Hepatic stellate cell (primary cell): ENCODE measurements at places on chromosomes 7 and 10.
A peak's percentile ranks its signal among the peaks of the same experiment; 100 is the strongest.

DNA sequence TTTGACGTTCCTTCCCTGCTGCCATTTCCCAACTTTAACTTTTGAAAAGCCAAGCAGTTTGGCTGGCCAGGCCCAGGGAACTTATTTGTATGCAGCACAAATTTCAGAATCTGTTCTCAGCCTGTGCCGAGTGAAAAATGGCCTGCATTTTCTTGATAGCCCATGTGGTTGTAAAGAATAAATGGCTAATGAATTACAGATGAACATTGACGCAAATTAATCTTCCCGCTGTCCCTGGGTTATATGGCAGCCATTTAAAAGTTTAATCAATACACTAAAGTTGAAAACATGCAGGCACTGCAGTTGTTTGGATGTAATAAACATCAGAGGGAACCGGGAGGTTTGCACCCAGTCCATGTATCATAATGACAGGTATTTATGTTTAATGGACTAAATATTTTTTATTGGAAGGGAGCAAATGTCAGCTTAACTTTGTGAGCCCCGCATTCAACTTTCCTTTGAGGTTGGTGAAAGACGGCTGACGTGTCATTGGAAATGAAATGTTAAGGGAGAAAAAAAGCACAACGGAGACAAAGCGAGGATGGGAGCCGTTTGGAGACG, 1092.4 kb downstream of the LRMDA start:
- no peak for DNase-seq

- no peak for DNase-seq
These were observed 115.0 kb downstream of the DNAJB9 start for GRCh38 chr7:108684629-108685028.

- peak; percentile 74 for DNase-seq
These were observed 21.0 kb upstream of the GNA12 start for GRCh38 chr7:2864999-2865670.

- DNase-seq, result no peak
These were observed 5.5 kb upstream of the FIGNL1 start for GRCh38 chr7:50455658-50456057.

DNA sequence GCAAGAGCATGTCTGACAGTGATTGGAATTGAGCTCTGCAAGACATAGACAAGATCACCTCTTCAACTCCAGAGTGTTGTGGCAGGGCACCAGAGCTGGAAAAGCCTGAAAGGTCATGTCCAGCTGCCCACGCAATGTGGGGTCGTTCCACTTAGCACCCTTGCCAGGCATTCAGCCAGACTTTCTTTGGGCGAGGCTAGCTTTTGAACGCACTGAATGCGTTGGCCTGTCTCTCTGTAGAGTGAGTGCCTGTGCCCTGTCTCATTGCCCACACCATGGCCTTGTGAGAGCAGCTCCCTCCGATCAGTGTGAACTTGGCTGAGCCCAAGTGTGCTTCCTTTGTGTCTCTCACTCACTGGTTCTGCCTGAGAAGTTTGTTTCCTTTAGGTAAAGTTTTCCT, 23.3 kb downstream of the UBTD1 start:
- no peak for DNase-seq

GRCh38 chr7:89246196-89246595, 450.7 kb upstream of the TEX47 start:
- no peak for DNase-seq

GRCh38 chr7:102434039-102434486, 688 bp downstream of the ORAI2 start:
- no peak for DNase-seq

DNA sequence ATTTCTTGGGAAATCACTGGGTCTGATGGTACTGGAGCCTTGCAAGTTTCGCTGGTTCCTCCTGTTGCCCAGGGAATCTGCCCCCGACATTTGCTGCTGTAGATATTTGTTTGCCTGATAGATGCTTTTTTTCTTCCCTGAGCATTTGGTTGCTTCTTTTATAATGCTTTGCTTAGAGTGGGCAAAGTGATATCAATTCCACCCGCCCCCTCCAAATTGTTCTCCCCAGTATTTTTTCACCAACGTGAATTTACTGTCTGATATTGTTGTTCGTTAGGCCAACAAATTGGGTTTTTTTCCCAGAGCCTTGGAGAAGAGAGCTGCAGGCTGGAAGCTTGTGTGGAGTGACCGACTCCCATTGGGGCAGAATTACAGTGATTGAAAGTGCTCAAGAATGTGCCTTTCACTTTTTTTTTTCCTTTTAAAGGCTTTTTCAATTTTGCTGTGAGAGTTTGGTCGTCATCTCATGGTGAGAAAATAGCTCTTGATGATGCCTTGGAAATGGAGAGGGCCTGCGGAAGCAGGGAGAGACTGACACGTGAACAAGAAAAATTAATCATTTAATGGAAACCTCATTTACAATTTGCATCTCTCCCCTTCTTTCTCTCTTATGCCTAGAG, 2.5 kb downstream of the GRK5 start:
- DNase-seq, result no peak

GRCh38 chr10:5199398-5199797, 2.8 kb downstream of the AKR1C4 start:
- DNase-seq, result no peak

DNA sequence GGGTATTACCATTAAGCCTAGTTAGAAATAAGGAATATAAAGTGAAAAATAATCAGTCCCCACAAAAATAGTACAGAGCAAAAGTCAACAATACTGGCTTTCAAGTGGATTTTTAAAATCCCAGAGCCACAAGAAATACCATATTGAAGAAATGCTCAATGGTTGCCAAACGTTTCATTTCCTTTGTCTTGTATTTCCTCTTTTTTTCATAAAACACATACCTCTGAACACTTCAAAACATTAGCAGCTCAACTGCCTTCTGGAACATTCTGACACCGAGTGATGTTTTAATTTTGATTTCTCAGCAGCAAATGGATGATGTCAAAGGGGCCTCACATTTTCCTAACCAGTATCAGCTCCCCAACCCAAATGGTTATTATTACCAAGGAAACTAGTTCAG, 10.5 kb downstream of the NOD1 start:
- no peak for DNase-seq

- DNase-seq, result peak; percentile 77
These were observed 37.3 kb downstream of the INPP5A start for GRCh38 chr10:132574783-132575319.

DNA sequence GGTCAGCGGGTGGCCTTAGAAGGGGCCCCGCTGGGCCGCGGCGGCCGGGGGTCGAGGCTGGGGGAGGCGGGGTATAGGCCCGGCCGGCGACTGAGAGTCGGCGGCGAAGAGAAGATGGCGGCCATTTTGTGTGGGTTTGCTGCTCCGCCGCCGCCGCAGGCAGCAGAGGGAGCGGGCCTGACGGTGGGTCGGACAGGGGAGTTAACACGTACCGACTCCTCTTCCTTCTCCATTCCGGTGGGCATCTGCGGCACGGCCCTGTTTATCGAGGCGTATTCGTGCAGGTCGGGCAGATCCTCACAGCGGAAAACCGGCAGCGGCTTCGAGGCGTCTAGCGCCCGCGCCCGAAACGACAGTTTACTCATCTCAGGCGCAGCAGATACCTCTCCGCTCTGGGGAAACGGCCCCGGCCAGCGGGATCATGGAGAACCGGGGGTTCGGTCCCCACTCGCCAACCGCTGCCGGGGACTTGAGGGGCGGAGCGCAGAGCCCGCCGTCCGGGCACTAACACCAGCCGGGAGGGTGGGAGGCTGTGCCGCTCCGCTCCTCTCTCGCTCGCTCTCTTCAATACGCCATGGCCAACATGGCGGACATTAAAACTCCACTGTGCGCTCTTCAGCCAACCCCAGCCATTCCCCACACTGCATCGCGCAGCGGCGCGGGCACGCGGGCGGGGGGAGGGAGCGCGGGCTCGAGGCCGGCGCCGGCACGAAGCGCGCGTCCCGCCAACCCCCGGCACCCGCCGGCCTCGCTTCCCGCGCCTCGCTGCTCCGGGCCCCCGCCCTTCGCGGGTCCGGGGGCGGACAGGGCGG, at the start of gene EPC1:
Gene EPC1, minus strand, starts transcription at position 608 of the 812 bp plus-strand sequence. Its CDS starts 243 bp downstream, at position 365.
- DNase-seq, result peak; percentile 97

- DNase-seq, result no peak
These were observed 33.1 kb upstream of the MBL2 start for GRCh38 chr10:52805414-52806285.

DNA sequence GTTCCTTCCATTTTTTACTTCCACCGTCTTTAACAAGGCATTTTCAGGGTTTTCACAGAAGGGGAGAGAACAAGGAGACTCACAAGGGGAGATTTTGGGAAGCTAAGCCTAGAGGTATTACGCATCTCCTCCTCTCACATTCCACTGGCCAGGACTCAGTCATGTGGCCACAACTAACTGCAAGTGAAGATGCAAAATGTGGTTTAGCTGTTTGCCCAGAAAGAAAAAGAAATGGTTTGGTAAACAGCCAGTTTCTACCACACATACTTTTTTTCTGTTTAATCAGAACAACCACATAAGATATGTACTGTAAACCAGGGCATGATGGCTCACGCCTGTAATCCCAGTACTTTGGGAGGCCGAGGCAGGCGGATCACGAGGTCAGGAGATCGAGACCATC, 21.4 kb upstream of the HELLS start:
- no peak for DNase-seq

DNA sequence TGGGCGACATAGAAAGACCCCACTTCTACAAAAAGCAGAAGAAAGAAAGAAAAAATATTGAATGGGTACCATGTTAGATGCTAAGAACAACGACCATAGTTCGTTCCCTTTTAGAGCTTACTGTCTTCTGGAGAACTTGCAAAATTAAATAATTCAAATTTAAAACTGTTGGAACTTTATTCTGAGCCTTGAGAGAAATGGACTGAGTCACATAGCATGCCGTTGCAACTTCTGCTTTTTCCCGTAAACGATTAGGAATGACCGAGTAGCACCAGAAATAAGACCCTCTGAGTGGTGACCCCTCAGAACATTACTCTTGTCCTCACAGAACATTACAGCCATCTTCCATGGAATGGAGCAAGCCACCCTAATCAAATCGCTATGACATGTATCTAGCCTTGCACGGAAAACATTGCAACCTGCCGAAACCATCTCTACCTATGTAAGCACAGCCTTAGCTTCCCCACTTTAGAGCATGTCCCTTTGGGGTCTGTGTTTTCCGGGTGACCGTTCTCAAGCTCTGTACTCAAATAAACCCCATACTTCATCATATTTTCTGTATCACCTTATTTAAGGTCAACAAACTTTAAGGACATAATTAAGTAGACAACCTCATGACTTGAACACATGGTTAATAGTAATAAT, 179.1 kb downstream of the PRKCQ start:
- DNase-seq, result no peak

GRCh38 chr10:101538446-101538845, 49.6 kb downstream of the POLL start:
- no peak for DNase-seq

DNA sequence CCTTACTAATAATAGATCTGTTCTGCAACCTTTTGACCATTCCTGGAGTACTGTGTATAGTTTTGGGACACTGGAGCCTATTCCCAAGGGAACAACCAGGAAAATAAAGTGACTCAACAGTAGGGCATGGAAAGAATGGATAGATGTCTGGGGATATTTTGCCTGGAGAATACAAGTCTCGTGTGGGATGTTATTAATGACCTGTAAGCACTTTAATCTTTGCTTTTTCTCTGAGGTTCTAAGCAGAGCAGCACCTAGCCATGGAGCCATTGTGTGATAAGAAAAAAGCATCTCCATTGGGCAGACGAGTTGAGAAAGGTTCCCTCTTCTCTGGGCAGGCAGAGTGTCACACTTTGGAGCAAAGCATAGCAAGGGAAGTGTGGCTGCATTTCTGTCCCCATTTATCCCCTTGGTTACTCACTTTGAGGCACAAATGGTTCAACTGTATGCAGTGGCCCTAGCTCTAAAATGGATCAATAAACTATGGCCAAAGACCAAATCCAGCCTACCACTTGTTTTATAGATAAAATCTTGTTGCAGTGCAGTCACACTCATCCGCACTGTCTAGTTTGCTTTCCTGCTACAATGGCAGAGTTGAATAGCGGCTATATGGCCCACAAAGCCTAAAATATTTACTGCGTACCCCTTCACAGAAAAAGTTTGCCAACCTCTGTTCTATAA, 21.0 kb upstream of the CCDC71L start:
- peak; percentile 61 for DNase-seq

DNA sequence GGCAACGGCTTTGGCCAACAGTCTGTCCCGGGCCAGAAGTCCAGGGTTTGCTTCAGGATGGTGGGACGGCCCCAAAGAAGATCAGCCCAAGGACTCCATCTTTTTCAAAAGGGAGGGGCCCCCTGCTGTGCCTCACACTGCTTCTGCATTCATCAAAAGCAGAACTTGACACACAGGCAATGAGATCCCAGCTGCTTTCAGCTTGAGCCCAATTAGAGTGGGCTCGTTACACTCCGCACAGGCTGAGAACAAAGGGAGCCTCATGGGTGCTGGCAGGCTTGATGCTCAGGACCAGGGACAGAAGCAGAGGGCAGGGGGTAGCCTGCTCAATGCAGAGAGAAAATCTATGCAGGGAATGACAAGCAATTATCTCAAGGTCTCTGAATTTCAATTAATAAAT, 45.5 kb downstream of the VOPP1 start:
- no peak for DNase-seq

DNA sequence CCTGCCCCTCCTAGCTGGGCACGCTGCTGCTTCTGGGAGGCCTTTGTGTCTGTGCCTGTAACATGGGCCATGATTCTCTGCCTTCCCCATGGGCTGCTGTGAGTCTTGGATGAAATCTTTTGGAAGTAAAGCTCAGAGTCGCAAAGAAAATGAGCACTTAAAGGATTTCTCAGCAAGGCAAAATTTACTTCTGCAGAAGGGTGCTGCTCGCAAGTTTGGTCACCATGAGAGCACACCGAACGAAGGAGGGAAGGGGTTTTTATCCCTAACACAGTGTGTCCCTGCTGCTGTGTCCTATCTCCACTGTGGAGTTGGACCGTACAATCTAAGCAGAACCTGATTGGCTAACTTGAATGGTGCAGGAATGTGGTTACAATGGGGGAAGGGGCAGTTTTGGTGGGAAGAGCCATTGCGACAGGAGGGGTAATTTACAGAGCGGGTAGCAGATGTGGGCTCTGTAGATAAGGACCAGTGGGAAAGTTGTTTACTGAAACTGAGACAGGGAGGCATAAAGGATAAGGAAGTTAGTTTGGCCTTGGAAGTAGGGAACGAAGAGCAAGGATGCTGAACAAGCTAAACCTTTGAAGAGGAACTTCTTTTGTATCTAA, 57.5 kb downstream of the FANK1 start:
- DNase-seq, result no peak

GRCh38 chr10:60235001-60235400, 154.7 kb downstream of the ANK3 start:
- DNase-seq, result no peak

GRCh38 chr10:85671530-85671929, 695.1 kb downstream of the GRID1 start:
- no peak for DNase-seq

GRCh38 chr10:97916586-97916985, 66.9 kb downstream of the GOLGA7B start:
- DNase-seq, result no peak

GRCh38 chr10:97468162-97468561, 22.2 kb downstream of the ZDHHC16 start:
- no peak for DNase-seq

DNA sequence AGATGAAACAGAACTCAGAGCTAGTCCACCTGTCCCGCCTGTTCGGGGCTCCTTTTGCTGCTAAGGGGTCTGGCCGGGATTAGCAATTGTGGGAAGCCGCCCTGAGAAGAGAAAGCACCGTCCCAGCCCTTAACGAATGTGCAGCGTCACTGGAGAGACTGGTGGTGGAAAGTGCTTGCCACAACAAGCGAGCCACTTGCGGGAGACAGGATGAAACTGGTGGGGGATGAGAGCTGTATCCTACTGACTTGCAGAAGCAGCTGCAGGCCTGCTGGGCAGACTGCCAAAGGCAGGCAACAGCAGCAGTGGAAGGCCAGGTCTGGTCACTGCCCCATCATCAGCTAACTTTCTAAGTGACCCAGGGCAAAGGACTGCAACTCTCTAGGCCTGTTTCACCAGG, 95.4 kb downstream of the FAM53B start:
- DNase-seq, result peak; percentile 94
